ENCODE measurements at places on chromosomes 11 and 22. TPM values are rescaled to one million over a fixed set of nuclear protein-coding genes. Genes with fewer than 3 reads are reported as not detected.

The TCF20 gene
- total RNA-seq, result 17.6 TPM

The SUSD2 gene
- total RNA-seq, result 0.26 TPM

The DUSP8 gene
- not detected for total RNA-seq

The OR6A2 gene
- not detected for total RNA-seq

The ZC3H12C gene
- total RNA-seq, result 13.4 TPM

The ST14 gene
- 0.06 TPM for total RNA-seq

The OR10A2 gene
- not detected for total RNA-seq

The SULT4A1 gene
- total RNA-seq, result 0.06 TPM

The NCAM1 gene
- total RNA-seq, result 38.7 TPM

The XKR3 gene
- total RNA-seq, result not detected

The P4HA3 gene
- 3.1 TPM for total RNA-seq

The RAB39A gene
- total RNA-seq, result 0.58 TPM

The FOLR3 gene
- not detected for total RNA-seq

The MRGPRX3 gene
- total RNA-seq, result not detected

The C11orf91 gene
- total RNA-seq, result 1.1 TPM

The VPREB1 gene
- not detected for total RNA-seq

The HPX gene
- total RNA-seq, result not detected

The H19 gene
- total RNA-seq, result 6,113 TPM

The ESAM gene
- 0.06 TPM for total RNA-seq

The MICAL2 gene
- total RNA-seq, result 85.3 TPM

The KCNE3 gene
- total RNA-seq, result 0.23 TPM

The MAJIN gene
- not detected for total RNA-seq

The LIF gene
- 23.1 TPM for total RNA-seq

The PKDREJ gene
- total RNA-seq, result not detected

The APOBEC3B gene
- total RNA-seq, result 23.3 TPM

The TNKS1BP1 gene
- 95.9 TPM for total RNA-seq

The SLC37A2 gene
- 8.8 TPM for total RNA-seq

The LRP4 gene
- total RNA-seq, result 1.3 TPM

The DCHS1 gene
- total RNA-seq, result 2.6 TPM

The AQP11 gene
- 3.7 TPM for total RNA-seq

The KDELR3 gene
- 40.0 TPM for total RNA-seq

The SPDYC gene
- not detected for total RNA-seq

The OR52N4 gene
- total RNA-seq, result not detected

The CCDC73 gene
- not detected for total RNA-seq

The LRRC4C gene
- not detected for total RNA-seq

The ATXN10 gene
- total RNA-seq, result 73.0 TPM

The KRTAP5-2 gene
- total RNA-seq, result not detected

The RAB30 gene
- 9.6 TPM for total RNA-seq

The MICAL3 gene
- total RNA-seq, result 21.0 TPM

The MIEF1 gene
- total RNA-seq, result 33.0 TPM

The MADD gene
- 23.8 TPM for total RNA-seq

The TBX10 gene
- total RNA-seq, result not detected

The ALDH3B2 gene
- total RNA-seq, result not detected

The ANGPTL5 gene
- not detected for total RNA-seq

The OR4D5 gene
- not detected for total RNA-seq

The CAT gene
- 54.5 TPM for total RNA-seq

The CACNA1I gene
- total RNA-seq, result not detected

The FUT4 gene
- total RNA-seq, result 4.7 TPM

The APOBEC3H gene
- 0.26 TPM for total RNA-seq

The E2F8 gene
- 4.9 TPM for total RNA-seq

The OR52I2 gene
- not detected for total RNA-seq

The NCF4 gene
- total RNA-seq, result not detected

The PTPRCAP gene
- 0.38 TPM for total RNA-seq

The SYCE3 gene
- total RNA-seq, result not detected

The DDX25 gene
- total RNA-seq, result not detected

The PARVA gene
- 49.6 TPM for total RNA-seq

The GRM5 gene
- total RNA-seq, result not detected

The VWCE gene
- total RNA-seq, result 1.2 TPM

Data from LHCN-M2 (cell line).